Epithelial cell of proximal tubule (primary cell): ENCODE measurements at places on chromosomes 13 and 19. TPM values are rescaled to one million over a fixed set of nuclear protein-coding genes. Genes with fewer than 3 reads are reported as not detected.

The OXGR1 gene
- total RNA-seq, result 0.36 TPM in 1 of 2 replicates, not detected in the other

The DENND1C gene
- 0.94 and 4.4 TPM in 2 replicates for total RNA-seq

The RGL3 gene
- total RNA-seq, result 3.1 and 19.0 TPM in 2 replicates

The LIPE gene
- 3.7 and 11.4 TPM in 2 replicates for total RNA-seq

The VSTM2B gene
- not detected in 2 replicates for total RNA-seq

The SLC8A2 gene
- total RNA-seq, result not detected in 2 replicates

- DNase-seq, result no peak
Observed at GRCh38 chr19:10144361-10144760, 24.7 kb upstream of the EIF3G start.

- no peak for DNase-seq
Observed at GRCh38 chr19:49573425-49573824, 6.9 kb downstream of the NOSIP start.

DNA sequence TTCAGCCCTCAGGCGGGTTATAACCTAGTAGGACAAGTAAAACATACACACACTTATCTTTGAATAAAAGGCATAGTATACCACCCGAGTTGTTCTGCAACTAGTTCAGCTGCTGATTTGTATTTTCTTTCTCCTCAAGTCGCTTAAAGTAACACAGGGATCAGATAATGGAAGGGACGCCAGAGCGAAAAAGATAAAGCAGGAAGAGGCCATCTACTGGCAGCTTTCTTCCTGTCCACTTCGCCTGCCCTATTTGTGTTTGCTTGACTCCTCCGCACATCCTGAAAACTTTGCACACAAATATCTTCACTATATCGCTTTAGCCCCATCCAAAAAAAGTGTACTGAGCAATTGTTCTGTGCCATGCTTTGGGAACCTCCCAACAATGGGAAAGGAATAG is 238.0 kb upstream of the SOX21 start:
- no peak for DNase-seq

- no peak for DNase-seq
Observed at GRCh38 chr19:49421039-49421877, 2.0 kb downstream of the PTH2 start.

GRCh38 chr13:46817095-46817494 is 20.1 kb upstream of the ESD start:
- DNase-seq, result no peak

- DNase-seq, result no peak
Observed at GRCh38 chr19:18442941-18443340, 5.0 kb upstream of the ISYNA1 start.

- no peak for DNase-seq
Observed at GRCh38 chr19:32268381-32268780, 77.0 kb upstream of the ZNF507 start.

DNA sequence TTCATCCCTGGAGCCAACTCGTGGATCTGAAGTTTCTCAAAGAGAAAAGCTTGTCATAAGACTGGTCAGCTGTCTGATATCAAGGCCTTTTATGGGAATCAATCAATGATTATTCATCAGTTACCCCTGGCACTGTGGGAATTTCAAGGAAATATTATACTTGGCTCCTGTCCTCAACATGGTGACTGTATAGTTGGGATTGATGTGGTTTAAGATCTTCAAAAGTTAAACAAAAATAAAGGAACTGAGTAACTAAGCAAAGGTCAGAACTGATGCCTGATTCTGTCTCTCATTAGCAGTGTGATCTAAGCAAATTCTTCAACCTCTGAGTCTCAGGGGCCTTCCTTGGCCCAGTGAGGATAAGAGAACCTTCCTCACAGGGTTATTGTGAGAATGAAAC is 22.2 kb upstream of the SERPINE3 start:
- DNase-seq, result no peak

DNA sequence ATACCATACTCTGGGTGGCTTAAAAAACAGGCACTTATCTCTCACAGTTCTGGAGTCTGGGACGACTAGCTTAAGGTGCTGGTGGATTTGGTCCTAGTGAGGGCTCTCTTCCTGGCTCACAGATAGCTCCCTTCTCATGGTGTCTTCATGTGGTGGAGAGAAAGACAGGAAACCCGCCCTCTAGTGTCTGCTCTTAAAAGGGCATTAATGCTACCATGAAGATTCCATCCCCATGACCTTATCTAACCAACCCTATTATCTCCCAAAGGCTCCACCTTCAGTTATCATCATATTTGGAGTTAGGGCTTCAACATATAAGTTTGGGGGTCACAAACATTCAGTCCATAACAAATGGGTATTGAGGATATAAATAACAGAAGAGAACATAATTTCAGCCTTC is 139.4 kb downstream of the HS6ST3 start:
- DNase-seq, result no peak

GRCh38 chr13:110600261-110600819 is 15.0 kb upstream of the NAXD start:
- DNase-seq, result no peak

- no peak for DNase-seq
Observed at GRCh38 chr13:48862572-48862971, 113.1 kb upstream of the FNDC3A start.

- DNase-seq, result no peak
Observed at GRCh38 chr13:65936249-65936648, 1293.9 kb downstream of the PCDH9 start.

GRCh38 chr19:6532244-6532999 is 1.6 kb downstream of the TNFSF9 start:
- DNase-seq, result no peak

GRCh38 chr19:54612428-54612827 is 17.9 kb upstream of the LILRB1 start:
- no peak for DNase-seq

DNA sequence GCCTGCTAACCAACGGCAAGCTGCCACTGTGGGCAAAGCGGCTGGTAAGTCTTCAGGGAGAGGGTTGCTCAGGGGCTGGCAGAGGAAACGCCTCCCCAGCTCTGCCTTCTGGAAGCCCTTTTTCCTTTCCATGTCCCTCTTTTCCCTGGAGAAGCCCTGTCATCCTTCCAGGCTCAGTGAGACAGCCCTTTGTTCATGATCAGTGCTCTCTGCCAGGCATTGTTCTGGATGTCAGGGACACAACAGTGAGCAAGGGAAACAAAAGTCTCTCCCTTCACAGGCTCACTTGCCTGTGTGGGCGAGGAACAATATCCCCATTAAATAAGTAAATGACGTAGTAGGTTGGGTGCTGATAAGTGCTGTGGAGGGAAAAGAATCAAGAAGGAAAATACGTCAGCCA is 13.9 kb upstream of the OVOL3 start:
- DNase-seq, result no peak
